ENCODE measurements at places on chromosomes 6 and 20.

GRCh38 chr20:1809131-1809572 lies 86.1 kb upstream of the SIRPA start:
- no peak for DNase-seq

- DNase-seq, result no peak
These were observed 55.7 kb downstream of the SNX5 start for GRCh38 chr20:17912916-17913315.

DNA sequence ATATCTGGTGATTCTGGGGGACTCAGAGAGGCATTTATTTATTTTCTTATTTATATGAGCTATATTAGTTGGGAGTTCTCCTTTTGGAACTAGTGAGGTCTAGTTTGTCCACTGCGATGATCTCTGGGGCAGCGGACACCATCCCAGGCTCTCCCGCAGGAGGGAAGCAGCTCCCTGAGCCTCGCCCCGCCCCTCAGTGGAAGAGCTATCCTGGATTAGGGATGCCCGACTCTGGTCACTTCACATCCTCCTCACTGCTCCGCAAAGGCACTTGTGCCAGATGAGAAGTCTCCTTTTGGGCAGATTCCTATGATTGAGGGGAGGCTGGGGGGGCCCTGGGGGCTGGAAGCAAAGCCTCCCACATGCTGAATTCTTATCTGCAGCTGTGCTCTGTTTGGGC lies 3.6 kb upstream of the MAS1 start:
- no peak for DNase-seq

DNA sequence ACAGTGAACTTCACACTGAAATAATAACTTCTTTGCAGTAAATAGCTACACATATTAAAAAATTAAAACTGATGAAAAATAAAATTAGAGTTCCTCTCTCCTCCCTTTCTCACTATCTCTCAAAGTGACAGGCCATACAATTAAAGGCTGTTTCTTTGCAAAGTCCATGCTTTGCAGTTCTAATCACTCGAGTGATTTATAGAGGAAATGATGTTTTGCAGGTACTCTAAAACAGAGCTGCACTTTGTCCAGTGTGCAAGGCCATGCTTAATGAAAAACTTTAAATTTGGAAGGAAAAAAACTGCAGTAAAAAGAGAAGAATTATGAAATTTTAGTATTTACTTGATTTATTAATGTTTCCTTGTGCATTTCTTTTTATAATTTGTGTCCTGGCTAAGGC lies 112.5 kb downstream of the GMDS start:
- DNase-seq, result no peak

GRCh38 chr20:58169450-58169849 lies 59.0 kb downstream of the ANKRD60 start:
- DNase-seq, result no peak

DNA sequence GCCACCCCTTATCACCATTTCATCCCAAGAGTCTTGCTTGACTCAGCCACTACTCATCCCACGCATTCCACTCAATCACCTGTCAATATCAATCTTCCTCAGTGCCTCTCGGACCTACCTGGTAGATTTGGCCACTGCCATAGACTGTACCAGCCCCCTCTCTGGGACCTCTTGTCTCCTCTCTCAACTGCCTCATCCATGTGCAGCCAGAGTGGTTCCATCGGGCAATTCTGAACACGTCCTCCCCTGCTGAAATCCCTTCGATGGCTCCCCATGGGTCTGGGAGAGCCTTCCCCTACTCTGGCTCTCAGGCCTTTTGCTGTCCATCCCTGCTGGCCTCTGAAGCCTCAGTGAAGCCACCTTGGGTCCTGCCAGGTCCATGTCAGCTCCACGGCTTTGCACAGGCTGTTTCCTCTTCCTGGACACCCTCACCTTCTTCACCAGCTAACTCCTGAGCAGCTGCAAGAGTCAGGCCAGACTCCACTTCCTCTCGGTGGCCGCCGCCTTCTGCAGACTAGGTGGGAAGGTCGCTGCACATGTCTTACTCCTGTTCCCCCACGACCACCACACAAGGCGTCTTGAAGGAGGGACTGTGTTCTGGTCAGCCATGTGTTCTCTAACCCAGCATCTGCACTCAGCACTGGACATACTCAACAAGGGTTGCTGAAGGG lies 120.4 kb downstream of the TOX2 start:
- no peak for DNase-seq
